ENCODE measurements at places on chromosomes 2 and 18.

- H3K36me3 ChIP-seq = peaks cover 12% of the 10 kb centered on the region
- H3K27me3 ChIP-seq = no peaks in the 10 kb centered on the region
- no peaks in the 10 kb centered on the region for H3K4me1 ChIP-seq
Measured at GRCh38 chr2:148989882-148990493, 48.5 kb upstream of the LYPD6B start.

GRCh38 chr2:25190536-25190935, 22.2 kb upstream of the POMC start:
- H3K4me3 ChIP-seq = no peak overlapping the region
- no peaks in the 10 kb centered on the region for H3K36me3 ChIP-seq
- no peak for DNase-seq
- peaks cover 4% of the 10 kb centered on the region for H3K27me3 ChIP-seq
- no peak overlapping the region for H3K27ac ChIP-seq
- peaks cover 7% of the 10 kb centered on the region for H3K4me1 ChIP-seq

- no peak overlapping the region for H3K27ac ChIP-seq
- H3K36me3 ChIP-seq = no peaks in the 10 kb centered on the region
- no peak for DNase-seq
- H3K27me3 ChIP-seq = no peaks in the 10 kb centered on the region
- no peak overlapping the region for H3K4me3 ChIP-seq
- H3K4me1 ChIP-seq = peaks cover 13% of the 10 kb centered on the region
Measured at GRCh38 chr2:174024524-174025270, 59.5 kb upstream of the SP3 start.

GRCh38 chr2:25602333-25602723, 71.0 kb downstream of the DTNB start:
- no peak overlapping the region for H3K27ac ChIP-seq
- no peaks in the 10 kb centered on the region for H3K27me3 ChIP-seq
- H3K4me3 ChIP-seq = no peak overlapping the region

GRCh38 chr2:240296476-240297255, 138.8 kb upstream of the GPC1 start:
- no peaks in the 10 kb centered on the region for H3K36me3 ChIP-seq
- H3K4me1 ChIP-seq = peaks cover 5% of the 10 kb centered on the region
- DNase-seq = no peak
- no peak overlapping the region for H3K4me3 ChIP-seq
- no peaks in the 10 kb centered on the region for H3K27me3 ChIP-seq
- H3K27ac ChIP-seq = no peak overlapping the region

DNA sequence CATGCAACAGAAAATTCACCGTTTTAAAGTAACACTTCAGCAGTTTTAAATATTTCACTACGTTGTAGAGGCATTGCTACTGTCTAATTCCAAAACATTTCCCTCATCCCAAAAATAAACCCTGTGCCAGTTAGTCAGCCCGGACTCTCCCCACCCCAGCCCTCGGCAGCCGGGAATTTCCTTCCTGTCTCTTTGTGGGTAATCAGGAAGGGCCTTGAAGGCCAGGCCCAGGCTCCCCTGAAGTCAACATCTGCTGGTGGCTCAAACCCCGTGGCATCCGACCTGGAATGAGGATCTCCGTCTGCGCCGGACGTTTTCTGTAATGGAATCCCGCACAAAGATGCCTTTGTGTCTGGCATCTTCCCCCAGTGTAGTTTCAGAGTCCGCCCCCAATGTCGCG, 219.6 kb downstream of the SNTG2 start:
- H3K4me1 ChIP-seq = peaks cover 13% of the 10 kb centered on the region
- peaks cover 2% of the 10 kb centered on the region for H3K27me3 ChIP-seq
- peak overlapping the region; percentile 47 for H3K4me3 ChIP-seq
- peaks cover 37% of the 10 kb centered on the region for H3K36me3 ChIP-seq

- H3K4me1 ChIP-seq = no peaks in the 10 kb centered on the region
- no peak overlapping the region for H3K27ac ChIP-seq
- no peak overlapping the region for H3K4me3 ChIP-seq
- H3K36me3 ChIP-seq = no peaks in the 10 kb centered on the region
- DNase-seq = no peak
- peaks cover 4% of the 10 kb centered on the region for H3K27me3 ChIP-seq
Measured at GRCh38 chr18:24470805-24471204, 10.4 kb downstream of the HRH4 start.
